ENCODE measurements at places on chromosomes 6 and 20.

DNA sequence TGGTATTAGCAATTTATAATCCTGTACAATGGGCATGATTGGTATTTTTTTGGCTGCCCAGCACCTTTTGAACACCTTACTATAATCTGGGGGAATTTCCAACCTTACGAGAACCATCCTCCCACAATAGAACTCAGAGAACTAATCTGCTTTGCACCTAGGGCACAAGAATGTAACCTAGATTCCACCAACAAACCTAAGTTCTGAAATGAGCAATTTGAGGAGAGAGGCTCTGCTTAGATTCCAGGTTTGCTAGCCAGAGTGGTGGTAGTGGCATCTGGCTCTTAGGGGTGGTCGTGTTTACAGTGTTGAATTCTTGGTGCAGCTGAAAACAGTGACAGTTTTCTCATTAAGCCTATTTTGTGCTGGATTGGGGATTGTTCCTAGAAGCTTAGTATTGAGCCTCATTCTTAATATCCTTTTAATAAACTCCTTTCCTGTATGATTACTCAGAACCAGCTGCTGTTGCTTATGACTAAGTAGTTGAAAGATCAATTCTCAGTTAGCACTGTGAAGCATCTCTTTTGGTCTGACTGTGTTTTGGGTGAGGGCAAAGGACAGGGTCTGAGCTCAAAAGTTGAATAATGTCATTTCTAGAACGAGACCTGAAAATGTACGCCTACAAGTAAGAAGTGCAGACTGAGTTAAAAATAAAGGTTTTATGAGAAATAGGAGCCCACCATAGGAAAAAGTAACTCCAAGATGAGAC is 385.6 kb downstream of the CDKAL1 start:
- no peak for DNase-seq

DNA sequence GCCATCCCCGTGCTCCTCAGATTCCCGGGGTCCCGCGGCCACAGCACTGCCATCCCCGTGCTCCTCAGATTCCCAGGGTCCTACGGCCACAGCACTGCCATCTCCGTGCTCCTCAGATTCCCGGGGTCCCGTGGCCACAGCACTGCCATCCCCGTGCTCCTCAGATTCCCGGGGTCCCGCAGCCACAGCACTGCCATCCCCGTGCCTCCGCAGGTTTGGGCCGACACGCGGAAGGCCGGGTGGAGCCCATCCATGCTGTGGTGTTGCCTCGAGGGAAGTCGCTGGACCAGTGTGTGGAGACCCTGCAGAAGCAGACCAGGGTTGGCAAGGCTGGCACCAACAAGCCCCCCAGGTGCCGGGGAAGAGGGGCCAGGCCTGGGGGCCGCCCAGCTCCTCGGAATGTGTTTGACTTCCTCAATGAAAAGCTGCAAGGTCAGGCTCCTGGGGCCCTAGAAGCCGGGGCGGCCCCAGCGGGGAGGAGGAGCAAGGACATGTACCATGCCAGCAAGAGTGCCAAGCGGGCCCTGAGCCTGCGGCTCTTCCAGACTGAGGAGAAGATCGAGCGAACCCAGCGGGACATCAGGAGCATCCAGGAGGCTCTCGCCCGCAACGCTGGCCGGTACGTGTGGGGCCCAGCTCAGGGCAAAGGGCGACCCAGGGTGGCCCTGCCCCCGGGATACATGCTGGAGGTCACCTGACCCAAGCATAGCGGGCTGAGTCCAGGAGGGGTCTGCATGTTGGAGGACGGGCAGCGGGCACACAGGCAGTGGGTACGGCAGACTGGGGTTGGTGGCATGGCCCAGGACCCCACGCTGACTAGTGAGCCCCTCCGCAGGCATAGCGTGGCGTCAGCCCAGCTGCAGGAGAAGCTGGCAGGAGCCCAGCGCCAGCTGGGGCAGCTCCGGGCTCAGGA is 1.3 kb upstream of the LIME1 start:
- DNase-seq, result no peak

- no peak for DNase-seq
Observed at GRCh38 chr20:21821358-21821757, 115.9 kb downstream of the PAX1 start.

- DNase-seq, result no peak
Observed at GRCh38 chr6:155813548-155813947, 357.9 kb upstream of the NOX3 start.

- DNase-seq, result no peak
Observed at GRCh38 chr6:127956956-127957355, 56.1 kb upstream of the THEMIS start.

DNA sequence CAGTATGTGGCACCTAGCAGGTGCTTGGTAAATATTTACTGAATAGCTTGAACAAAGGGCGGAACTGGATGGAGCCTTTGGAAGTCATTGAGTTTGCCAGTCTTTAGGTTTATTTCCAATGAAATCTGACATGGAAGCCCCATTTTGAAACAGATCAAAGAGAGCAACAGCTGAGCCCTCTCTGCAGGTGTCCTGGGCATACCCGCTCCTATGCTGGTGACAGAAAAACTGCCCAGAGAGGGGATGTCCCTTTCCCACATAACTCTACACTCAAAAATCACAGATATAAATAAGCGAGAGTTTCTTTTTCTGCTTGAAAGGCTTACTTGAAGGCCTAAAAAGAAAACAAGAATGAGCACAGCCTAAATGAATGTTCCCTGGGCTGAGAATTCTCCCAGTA is 53.0 kb upstream of the RALY start:
- DNase-seq, result no peak

DNA sequence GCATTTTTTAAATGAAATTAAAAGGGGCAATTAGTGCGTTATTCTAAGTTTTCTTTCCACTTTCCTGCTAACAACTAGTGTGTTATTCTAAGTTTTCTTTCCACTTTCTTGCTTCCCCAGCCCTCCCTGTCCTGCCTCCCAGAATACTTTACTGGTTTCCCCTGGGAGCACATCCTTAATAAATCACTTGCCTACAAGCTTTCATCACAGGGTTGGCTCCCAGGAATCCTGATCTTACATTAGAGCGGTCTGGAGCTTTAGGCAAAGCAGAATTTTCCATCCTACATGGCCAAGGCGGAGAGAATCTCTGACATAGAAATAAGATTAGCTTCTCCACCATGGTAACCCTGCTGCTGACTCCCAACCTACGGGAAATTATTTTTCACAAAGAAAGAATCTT is 150.4 kb downstream of the BFSP1 start:
- no peak for DNase-seq

GRCh38 chr6:43950051-43950605 is 177.1 kb downstream of the MRPL14 start:
- no peak for DNase-seq

GRCh38 chr6:46220352-46221221 is 49.8 kb upstream of the ENPP5 start:
- DNase-seq, result no peak

GRCh38 chr20:22475662-22476061 is 108.7 kb downstream of the FOXA2 start:
- no peak for DNase-seq

GRCh38 chr20:1809131-1809572 is 86.1 kb upstream of the SIRPA start:
- peak; percentile 58 for DNase-seq

- DNase-seq, result no peak
Observed at GRCh38 chr20:46303176-46303956, 4.9 kb downstream of the CDH22 start.

DNA sequence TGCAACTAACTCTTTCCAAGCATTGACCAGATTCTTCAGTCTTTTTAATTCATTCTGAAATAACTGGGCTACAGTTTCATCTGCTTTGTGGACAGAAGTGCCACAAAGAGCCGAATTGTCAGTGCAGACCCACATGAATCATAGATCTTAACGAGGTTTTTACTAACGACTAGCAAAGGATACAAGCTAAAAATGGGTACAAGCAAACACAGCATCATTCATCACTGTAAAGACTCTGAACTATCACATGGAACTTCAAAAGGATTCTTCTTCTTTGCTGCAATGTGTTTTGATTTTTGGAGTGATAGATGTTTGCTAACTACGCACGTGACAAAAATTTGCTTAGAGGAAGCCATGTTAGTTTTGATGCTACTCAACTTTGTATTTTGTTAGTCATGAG is 227.1 kb downstream of the ESR1 start:
- no peak for DNase-seq

DNA sequence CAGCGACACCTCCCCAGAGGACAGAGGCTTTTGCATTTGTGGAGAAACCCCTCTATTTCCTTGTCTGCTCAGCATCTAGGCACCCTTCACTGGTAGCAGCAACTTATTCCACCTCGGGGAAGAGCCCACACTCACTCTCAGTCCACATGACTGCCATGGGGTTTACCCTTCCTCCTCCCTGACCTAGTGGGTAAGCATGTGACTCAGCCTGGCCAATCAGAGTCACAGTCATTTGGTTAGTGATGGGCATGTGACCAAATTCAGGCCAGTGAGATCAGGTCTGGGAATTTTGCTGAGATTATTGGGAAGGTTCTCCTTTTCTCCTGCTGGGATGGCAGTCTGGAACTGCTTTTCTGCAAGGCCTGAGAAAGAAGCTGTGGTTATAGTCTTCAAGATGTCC is 145.7 kb upstream of the PHACTR3 start:
- DNase-seq, result no peak

- no peak for DNase-seq
Observed at GRCh38 chr6:44133003-44133931, 5.9 kb downstream of the TMEM63B start.

DNA sequence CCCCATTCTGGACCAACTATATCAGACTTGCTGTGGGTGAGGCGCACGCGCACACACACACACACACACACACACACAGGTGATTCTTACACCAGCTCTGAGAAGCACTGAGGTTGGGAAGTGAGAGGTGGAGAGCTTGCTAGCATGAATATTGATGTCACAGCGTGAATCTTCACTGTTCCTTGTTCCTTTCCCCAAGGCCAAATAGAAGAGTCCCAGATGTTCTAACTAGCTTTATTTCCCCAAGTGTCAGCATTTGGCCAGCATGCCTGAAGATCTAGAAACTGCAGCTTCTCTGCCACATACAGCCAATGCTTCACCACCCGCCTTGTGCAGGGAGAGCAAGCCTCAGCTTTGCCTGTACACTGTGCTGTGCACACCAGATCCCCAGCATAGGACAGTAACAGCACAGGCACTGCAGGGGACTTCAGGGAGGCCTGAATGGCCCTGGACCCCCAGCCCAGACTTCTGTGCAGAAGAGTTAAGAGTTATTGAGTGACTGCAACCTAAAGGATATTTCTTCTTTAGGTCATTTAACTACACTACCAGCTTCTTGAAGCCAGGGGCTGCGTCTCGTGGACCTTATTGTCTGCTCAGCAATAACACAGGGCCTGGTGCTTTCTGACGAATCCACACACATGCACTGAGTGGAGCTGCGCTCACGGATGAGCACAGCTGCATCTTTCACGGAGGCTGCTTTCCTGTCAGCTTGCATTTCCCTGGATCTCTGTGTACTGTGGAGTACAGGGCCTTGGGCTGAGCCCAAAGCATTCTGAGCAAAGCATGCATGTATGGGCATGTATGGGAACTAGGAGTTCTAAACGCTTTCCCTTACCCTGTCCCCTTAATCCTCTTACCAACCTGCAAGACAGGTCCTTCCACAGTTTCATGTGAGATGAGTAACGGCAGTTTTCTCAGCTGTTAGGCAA is 13.9 kb upstream of the CD93 start:
- DNase-seq, result peak; percentile 73

GRCh38 chr6:133396233-133396983 is 155.3 kb downstream of the EYA4 start:
- DNase-seq, result no peak

GRCh38 chr6:134123666-134124208 is 71.3 kb upstream of the SLC2A12 start:
- DNase-seq, result peak; percentile 15

DNA sequence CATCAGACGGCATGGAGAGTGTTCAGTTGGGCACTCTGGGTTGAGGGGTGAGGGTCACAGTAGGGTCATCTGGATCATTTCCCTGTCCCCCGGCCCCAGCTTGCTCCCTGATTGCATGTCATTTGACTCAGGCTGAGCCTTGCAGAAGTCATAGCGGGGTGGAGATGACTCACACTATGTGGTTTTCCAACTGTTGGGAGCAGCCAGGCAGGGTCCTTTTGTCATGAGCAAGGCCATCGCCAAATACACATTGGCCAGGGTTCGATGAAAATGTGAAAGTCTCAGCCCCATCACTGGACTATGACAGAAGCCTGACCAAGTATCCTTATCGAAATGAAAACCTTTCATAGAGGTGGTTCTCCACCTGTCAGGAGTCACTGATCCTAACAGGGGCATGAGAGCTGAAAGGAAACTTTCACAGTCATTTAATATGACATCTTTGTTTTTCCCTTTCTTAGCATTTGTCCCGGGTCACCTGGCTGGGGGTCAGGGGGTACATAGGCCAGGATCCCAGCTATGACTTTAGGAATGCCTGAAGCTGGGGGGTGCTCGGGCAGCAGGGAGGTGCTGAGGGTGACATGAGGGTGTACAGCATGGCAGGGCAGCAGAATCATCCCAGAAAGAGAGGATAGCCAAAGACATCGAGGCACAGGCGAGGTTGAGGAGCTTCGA is 70.2 kb upstream of the CD93 start:
- DNase-seq, result peak; percentile 54

DNA sequence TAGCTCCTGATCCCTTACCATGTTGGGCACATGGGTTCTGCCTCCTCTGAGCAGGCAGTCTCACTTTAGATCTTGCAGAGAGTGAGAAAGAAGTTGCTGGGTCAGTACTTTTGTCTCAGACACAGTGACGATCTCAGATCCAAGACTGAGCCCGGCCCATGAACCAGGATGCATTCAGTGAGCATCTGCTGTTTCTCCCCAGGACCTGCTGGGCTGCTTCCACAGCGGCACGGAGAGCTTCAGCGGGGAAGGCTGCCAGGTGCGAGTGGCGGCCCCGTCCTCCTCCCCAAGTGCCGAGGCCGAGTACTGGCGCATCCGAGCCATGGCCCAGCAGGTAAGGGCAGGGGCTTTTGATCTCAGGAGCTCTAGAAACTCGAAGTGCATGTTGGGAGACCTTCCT is 53.9 kb upstream of the SMIM28 start:
- no peak for DNase-seq
